RWPE1 (cell line): ENCODE measurements at places on chromosomes 1 and 21.

DNA sequence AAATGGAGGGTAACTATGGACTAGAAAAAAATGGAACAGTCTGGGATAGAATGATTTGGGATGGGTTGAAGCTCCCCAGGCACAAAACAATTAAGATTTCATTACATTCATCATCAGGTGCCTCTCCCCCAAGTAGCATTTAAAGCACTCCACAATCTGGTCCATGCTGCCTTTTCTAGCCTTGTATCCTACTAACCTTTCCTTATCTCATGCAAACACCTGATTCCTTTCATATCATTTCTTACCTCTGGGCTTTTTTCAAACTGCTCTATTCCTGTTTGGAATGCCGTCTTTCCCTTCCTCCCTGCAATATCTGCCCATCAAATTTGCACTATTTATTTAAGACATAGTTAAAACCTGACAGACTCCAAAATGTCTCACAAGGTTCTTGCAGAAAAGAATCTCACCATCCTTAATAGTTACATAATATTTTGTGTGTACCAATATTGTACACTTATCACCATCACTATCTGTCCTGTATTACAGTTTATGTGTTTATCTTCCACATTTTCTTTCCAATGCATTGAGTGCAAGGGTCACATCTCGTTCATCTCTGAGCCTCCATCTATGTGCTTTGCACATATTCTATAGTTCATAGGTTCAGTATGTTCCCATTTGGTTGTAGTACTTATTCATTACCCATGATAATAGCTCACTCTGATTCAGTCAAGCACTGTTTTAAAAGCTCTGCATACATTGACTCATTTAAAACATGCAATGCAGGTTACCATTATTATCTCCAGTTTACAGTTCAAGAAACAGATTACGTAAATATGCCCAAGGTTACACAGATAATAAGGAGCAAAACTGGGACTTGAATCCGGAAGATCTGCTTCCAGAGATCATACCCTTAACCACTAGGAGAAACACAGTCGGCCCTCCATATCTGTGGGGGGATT lies 16.1 kb upstream of the SHCBP1L start:
- DNase-seq: no peak

DNA sequence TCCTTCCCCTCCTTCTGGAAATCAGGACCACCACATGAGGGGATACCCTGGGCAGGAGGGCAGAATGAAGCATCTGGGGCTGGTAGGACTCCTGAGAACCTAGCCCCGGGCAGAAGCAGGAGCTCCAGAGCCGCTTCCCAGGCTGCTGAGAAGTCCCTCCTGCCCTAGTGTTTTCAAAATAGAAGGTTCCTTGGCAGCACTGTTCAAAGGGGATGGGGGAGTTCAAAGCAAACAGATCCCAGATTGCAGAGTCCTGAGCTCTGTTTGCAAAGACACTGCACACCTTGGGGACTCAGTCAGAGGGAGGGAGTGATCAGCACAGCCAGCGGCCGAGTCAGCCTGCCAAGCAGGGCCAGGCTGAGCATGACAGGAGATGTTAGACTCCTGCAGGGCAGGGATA lies 177.8 kb downstream of the PTPRU start:
- no peak for DNase-seq

GRCh38 chr1:99638853-99639252 lies 7.1 kb upstream of the PALMD start:
- no peak for DNase-seq

DNA sequence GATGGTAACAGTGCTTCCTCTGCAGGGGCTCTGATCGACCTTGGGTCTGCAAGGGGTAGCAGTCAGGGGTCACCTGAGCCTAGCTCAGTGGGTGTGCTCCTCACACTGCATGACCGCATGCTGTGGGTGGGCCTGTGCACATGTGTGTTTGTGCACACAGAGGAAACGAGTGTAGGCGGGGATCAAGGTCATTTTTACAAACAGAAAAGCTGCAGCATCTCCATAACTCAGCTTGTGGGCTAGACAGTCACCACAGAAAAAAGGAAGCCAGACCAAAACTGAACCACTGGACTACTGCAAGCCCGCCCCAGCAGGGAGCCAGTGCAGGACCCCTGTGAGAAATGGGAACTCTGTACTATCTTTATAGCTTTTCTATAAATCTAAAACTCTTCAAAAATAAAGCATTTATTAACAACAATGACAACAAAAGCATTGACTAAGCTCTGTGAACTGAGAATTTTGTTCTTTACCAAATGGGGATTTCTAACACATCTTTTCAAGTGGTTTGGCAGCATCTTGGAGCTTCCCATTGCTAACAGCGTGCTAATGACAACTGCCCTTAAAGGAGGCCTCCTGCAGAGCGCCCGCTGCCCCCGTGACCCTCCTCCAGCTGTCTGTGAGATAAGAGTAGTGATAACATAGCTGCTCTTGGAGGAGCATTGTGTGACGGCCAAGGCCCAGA lies 19.9 kb upstream of the NEK2 start:
- DNase-seq: no peak

DNA sequence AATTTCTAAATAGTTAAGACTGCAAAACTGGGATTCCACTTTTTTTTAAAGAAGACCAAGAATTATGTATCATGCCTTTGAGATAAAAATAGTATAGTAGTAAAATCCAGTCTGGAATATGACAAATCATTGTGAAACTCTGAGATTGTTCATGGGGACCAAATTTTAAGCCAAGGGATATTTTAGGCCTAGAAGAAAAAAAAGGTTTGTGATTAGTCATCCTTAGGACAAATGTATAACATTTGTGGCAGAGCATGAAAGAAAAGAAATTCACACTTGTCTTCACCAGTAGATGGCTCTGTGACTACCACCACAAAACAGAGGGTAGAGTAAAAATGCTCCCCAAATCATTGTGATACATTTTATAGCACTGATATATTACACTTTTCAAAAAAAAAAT lies 226.1 kb downstream of the KCTD3 start:
- peak; percentile 20 for DNase-seq

DNA sequence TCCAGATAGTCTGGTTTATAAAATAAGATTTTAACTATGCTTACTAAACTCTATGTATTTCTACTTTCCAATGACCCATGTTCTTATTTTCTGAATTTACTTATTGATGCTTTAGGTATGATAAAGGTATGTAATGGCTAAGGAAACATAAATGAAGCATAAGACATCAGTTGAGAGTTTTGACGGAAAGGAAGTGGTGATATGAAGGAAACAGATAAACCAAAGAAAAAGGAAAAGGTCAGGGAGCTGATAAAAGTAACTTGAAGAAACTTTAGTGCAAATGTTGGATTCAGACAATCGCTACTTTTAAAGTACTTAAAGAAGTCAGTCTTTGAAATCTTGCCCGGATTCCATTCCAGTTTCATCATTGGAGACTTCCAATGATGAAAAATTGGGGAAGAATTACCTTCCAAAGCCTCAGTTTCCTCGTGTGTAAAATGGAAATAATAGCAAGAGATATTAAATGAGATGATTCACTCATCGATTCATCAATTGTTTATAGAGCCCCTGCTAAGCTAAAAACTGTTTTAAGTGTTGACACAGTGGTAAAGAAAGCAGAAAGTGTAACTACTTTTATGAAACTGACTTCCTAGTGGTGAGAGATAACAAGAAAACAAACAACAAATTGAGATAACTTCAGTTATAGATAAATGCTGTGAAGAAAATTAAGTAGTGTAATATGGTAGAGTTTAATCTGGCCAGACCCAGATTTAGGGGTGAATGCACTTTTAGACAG lies 10.6 kb downstream of the PTPRC start:
- no peak for DNase-seq

DNA sequence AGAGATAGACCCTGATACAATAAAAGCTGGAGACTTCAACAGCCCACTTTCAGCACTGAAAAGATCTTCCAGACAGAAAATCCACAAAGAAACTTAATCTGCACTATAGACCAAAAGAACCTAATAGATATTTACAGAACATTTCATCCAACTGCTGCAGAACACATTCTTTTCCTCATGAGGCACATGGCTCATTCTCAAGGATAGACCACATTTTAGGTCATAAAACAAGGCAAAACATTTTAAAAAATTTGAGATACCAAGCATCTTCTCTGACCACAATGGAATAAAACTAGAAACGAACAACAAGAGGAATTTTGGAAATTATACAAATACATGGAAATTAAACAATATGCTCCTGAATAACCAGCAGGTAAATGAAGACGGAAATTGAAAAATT lies 15.0 kb upstream of the IL20 start:
- no peak for DNase-seq

DNA sequence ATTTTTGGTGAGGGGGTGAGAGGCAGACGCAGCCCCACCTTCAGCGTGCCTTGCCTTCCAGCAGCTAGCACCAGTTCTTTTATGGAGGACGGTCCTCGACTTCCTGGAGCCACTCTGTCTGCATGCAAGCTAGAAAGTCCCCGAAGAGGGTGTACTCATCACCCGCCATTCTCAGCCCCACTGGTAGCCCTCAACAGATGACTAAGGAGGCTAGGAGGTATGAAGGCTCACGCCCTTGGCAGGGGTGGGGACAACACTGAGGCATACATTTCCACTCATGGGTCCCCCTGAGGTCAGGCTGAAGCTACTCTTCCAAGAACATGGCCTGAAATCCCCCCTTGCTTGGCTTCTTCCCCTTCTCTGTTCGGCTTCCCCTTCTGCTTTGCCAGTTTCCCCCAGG lies 8.9 kb upstream of the PTPRF start:
- no peak for DNase-seq

- DNase-seq: no peak
Observed at GRCh38 chr1:110928904-110929303, 34.8 kb downstream of the LRIF1 start.

DNA sequence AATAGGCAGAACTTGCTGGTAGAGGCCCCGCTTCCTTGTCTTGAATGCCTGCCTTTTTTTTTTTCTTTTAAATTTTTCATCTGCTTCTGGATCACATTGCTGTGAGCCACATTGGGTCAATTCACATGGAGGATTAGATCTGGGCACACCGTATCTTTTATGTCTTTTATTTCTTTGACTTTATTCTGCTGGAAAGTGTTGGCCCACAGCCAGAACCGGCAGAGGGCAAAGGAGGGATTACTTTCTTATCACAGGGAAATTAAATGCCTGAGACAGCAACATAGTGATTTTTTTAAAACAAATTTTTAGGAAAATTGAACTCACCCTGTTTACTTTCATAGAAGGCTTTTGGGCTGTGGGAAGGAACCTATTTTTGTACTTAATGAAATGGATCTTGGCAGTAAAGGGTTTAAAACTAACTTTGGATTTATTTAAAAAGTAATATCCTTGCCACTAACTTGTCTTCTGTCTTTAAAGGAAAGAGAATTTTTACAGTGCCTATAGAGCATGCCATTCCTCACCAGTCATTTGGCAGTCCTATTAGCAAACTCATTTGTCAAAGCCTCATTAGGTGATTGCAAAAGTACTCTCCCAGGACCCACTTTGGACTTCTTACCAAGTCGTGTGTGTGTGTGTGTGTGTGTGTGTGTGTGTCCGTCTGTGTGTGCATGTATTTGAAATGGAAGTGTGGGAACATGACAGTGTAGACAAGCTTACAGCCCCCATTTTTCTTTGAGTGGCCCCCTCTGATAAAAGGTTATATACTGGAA lies 68.4 kb downstream of the ST6GALNAC3 start:
- DNase-seq: no peak

- no peak for DNase-seq
Observed at GRCh38 chr1:156257711-156258110, 9.9 kb upstream of the PAQR6 start.

- peak; percentile 51 for DNase-seq
Observed at GRCh38 chr21:35940074-35940927, 120.0 kb downstream of the SETD4 start.

DNA sequence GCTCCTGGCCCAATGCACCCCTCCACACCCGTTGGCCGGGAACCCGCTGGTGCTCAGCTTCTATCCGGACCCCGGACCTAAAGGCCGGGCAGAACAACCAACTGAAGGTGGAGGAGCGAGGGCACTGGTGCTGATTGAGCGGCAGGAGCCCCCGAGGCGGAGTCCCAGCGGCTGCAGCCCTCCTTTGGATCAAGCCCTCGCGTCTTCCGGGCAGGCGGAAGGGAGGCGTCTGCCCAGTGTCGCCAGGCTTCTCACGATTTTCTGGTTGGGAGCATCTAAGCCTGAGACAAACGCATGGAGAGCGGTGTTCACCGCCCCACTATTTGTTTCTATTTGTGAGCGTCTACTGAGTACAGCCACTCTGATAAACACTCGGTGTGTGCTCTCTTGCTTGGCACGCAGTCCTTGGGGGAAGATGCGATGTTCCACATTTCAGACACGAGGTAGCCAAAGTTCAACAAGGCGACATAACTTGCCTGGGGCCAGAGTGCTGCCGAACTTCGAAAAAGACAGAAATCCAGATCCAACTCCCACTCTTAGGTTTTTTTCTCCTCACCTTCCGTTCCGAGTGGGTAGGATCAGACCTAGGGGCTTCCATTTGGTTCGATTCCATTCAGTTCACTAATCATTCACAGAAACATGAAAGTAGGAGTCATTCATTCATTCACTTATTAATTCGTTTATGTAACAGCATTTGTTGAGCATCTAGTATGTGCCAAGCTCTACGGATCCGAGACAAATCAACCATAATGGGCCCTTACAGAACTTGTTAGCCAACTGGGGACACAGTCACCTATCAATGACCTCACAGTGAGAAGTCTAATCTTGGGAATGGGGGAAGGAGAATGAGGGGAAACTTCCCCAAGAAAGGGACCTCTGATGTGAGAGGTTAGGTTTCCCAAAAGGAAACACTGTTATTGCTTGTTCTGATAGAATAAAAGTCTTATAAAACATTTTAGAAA lies 4.9 kb upstream of the DMRTA2 start:
- DNase-seq: no peak

- DNase-seq: no peak
Observed at GRCh38 chr1:213417846-213418245, 366.8 kb downstream of the RPS6KC1 start.
